GM23248 (cell line): ENCODE measurements at places on chromosomes 6 and 20. TPM values are rescaled to one million over a fixed set of nuclear protein-coding genes. Genes with fewer than 3 reads are reported as not detected.

Gene THBD
- polyA plus RNA-seq = 5.9 and 7.4 TPM in 2 replicates

Gene APOBEC2
- not detected in 2 replicates for polyA plus RNA-seq

Gene STAU1
- 76.2 and 78.2 TPM in 2 replicates for polyA plus RNA-seq

- peak; percentile 56 for DNase-seq
These were observed 87.4 kb downstream of the GJA1 start for GRCh38 chr6:121522771-121523386.

Gene AGER
- polyA plus RNA-seq = 1.2 and 1.4 TPM in 2 replicates
